ENCODE measurements at places on chromosomes 2 and 18.

DNA sequence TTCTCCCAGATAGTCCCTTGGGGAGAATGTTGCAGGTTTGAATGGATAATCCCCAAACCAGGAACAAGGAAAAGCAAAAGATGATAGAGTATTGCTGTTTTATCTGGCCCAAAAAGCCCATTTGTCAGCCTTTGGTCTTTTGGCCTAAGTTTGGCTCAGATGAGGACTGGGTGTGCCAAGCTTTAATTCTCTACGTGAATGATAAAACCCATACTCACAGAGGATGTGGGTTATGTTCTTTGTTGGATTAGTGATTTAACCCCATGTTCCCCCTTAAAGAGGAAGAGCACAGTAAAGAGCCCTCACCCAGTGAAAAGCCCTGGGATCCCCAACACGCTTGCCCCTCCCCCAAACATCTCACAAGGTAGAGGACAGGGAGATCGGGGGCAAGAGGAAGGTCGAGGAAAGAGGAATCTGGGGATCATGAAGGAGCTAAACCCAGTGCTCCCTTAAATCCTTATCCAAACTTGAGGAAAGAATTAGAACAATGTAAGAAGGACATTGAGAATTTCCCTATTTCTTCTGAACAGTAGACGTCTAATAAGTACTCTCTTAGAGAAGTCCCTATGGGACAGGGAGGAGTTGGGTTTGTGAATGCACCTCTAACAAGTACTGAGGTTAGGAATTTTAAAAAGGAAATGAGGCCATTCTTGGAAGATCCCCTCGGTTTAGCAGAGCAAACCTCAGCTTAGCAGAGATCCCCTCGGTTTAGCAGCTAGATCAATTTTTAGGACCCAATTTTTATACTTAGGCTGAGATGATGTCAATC lies 105.0 kb downstream of the HIBCH start:
- DNase-seq: no peak

DNA sequence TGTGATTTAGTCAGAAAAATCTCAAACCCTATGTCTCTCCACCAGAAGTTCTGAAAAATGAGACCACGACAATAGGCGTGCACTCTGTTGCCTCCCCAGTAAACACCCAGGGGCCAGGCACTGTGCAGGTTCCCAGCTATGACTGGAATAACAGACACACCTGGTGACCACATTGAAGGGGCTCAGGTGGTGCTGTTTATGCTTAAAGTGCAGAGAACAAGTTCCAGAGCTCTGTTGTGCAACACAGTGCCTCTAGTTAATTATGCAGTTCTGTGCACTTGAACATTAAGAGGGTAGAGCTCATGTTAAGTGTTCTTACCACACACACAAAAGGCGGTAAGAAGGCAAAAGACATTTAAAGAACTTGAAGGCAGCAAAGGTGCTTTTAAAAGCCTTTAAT lies 52.6 kb upstream of the AFF3 start:
- no peak for DNase-seq

DNA sequence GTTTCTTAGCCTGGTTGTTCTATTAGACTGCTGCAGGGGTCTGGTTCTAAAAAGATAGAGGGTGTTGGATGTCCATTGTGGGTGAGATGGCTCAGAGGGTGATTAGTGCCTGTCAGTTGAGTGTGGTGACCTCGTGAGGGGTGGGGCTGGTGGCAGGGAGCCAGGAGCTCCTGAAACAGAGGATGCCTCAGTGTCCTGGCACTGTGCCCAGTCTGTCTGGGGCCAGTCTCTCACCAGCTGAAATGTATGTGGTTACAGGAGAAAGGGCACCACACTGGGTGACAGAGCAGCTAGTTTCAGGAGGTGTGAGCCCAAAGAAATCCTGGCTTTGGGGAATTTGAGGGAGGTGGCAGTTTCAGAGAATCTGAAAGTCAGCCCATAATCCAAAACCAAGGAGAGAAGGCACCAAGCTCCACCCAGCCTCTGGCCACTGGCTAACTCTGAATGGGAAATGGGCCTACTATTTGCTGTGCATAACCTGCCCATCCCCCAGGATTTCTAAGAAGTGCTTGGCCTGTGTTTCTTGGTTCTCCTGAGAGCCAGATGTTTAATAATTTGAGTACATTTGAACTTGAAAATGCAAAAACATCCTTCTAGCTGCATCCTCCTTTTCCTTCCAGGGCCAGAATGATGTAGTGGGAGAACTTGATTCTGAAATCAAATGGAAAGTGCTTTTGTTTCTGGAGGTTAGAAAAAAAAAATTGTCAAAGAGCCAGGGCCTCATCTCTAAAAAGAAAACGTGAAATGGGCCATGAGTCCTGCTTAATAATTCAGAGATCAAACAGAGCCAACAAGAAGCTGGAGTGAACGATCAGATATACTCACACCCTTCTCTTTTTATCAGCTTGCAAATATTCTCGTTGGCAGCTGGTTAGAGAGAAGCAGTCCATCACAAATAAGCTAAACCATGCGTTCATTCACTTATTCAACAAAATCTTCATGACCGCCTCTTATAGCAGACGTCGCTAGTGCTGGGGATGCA lies 92.3 kb downstream of the B3GNT2 start:
- peak; percentile 69 for DNase-seq

DNA sequence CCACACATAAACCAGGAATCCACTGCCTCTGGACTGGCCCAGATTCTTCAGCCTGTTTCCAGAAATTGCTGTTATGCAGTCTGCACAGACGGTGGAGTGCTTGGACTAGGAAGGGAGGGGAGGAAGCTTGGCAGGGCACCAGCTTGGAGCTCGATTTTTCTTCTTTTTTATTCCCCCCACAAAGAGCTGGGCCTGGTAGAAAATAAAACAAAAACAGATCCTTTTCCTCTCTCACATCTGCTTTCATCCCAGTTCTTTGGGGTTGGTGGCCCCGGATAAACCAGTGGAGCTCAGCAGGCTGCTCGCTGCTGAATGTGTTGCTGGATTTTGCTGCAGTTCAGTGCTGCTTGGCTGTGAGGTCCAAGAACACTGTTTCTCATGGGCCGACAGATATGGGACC lies 16.0 kb downstream of the LRRTM1 start:
- DNase-seq: no peak

DNA sequence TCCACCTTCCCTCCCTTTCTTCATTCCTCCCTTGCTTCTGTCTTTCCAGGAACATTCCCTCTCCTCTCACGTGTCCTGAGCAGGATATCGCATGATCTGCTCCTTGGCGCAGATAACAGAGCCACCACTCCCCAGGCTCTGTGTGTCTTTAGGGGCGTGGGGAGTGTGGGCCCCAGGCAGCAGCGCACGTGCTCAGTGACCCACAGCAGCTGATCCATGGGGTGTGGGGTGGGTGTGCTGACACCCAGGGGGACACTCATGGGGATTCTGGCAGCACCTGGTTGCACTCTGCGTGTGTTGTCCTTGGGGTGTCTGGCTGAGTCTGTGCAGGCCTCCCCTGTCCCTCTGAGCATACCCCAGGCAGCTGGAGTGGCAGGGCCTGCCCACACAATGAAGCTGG lies 9.9 kb upstream of the FOSL2 start:
- DNase-seq: no peak

- DNase-seq: no peak
These were observed 117.6 kb downstream of the ZNF407 start for GRCh38 chr18:74715306-74715705.

DNA sequence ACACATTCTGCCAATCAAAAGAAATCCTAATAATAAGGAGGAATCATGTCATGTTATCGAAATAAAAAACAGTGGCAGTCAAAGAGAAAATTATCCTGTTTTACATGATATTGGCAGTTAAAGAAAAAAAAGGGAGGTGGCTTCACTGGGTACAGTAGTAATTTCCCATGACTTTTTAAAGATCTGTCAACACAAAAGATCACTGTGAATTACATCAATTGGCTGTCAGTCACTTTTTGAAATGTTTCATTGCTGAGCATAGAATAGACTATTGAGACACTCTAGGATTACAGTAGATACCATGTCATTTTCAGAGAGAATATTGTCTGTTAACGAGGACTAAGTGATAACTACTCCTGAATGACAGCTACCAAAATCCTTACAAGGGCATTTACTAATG lies 335.7 kb upstream of the CYP26B1 start:
- DNase-seq: no peak

DNA sequence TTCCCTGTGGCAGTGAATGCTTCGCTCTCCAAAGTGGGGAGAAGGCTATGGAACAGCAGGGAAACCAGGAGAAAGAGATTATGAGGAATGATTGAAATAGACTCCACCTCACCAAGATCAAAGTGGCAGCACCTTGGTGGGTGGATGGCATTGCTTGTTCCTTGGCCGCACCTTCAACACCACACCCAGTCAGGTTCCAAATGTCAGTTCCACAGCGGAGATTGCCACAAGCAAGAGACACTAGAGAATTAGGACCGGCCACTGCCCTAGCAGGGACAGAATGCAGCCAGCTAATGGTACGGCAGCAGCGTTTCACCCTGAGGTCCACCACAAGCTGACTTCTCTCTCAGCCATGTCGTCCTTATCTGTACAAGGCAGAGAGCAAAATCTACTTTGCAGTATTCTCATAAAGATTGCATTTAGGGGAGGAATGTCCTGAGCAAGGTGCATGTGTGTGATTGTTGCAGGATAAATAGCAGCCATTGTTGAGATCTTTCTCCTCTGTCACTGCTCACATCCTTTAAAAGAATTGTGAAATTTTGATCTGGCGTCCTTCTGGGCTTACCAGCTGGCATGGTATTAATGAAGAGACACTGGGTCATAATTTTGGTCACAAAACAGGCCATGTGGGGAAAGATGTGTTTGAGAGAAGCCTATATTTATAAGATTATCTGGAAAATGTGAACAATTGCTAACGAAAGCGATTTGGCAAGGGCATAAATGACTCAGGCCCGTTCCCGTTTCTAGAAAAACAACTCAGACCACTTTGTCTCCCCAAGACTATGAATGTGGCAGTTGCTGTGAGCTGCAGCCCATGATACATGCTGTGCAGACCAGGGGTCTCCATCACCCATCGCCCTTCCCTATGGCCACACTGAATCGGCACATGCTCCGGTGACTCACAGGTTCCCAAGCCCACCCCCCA lies 228.6 kb upstream of the ID2 start:
- DNase-seq: no peak

DNA sequence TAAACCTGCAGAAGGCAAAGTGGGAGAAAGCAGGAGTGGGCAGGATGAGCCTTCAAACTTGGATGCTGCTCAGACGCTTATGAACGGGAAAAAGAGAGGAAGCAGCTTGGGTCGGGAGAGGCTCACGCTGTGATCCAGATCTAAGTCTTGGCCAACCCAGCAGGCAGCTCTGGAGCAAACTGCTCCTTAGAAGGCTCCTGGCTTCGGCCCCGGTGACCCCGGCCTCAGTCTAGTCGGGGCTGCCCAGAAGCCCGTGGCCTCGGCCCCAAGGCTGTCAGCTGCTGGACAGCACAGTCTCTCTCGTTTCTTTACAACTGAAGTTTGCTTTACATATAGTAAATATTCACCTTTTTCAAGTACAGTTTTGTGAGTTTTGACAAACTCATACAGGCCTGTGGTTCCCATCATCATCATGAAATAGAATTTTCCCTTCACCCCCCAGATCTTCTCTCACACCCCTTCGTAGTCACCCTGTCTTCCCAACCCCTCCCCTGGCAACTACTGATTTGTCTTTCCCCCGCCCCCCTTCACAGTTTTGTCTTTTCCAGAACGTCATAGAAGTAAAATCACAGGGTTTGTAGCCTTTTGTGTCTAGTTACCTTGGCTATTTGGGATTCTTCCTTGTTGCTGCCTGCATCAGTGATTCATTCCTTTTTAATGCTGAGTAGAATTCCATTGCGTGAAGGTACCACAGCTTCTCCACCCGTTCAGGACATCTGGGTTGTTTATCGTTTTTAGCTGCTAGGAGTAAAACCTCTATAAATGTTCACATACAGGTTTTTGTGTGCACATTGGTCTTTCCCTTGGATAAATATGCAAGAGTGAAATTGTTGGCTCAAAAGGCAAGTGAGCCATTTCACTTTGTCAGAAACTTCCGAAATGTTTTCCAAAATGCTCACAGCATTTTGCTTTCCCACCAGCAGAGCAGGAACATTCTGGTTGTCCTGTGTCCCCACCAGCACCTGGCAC lies 35.1 kb downstream of the MYO7B start:
- no peak for DNase-seq

DNA sequence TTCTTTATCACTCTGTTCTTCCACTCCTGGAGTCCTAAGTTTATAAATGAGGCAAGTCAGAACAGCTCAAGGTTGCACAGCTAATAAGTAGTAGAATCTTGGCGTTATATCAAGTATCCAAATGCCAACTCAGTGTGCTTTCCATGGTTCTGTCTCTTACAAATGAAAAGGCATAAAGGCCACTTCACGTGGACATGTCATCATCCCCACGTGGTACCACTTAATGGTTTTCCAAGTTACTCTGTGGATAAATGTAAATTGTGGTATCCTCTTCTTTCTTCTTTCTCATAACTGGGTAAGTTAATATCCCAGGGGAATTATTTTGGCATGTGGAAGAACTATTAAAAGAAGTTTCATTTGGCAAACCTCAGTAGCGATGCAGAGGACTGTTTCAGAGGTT lies 131.5 kb upstream of the L3MBTL4 start:
- DNase-seq: no peak

GRCh38 chr2:205563646-205564045 lies 118.7 kb upstream of the NRP2 start:
- peak; percentile 17 for DNase-seq

DNA sequence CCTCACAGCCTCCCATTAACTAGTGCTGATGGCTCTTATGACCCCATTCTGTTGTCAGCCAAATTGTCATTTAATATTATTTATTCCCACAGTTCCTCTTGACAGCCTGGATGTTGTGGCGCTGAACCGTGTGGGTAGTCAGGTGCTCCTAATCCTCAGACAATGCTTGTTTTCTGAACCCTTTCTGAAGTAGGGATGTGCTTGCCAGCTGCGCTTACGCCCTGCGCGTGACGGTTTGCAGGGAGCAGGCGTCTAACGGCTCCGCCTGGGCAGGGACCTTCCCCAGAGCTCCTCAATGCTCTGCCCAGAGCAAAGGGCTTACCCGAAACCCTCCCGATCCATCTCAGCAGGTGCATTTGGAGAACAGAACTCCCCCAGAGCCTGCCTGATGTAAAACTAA lies 358.2 kb upstream of the MYT1L start:
- DNase-seq: no peak

DNA sequence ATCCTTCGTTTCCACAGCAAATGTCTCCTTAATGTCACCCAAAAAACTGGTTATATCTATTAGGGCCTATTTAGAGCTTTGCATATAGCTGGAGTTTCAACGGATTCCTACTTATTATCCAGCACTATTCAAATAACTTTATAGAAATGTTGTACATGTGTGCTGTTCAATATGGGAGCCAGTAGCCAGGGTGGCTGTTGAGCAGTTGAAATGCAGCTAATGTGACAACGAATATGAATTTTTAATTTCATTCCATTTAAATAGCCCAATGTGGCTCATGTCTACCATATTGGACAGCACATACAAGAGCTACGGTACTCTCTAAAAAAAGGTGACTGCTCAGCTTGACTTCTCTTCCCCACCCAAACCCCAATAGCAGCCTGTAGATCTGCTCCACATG lies 2.4 kb downstream of the APOB start:
- DNase-seq: no peak

- DNase-seq: no peak
These were observed 14.8 kb downstream of the SLC16A14 start for GRCh38 chr2:230053753-230054478.

DNA sequence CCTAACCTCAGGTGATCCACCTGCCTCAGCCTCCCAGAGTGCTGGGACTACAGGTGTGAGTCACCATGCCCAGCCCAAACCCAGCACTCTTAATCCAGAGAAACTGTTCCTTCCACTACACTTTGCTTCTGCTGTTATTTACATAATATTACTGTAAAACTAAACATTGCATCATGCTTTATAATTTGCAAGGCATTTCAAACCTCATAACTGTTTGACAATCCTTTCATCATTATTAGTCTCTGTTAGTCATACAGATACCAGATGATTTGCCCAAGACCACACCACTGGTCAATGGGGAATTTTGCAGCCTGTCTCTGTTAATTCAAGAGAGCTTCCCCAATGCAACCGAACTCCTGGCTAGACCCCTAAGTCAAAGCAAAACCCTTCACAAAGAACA lies 338.3 kb downstream of the ALK start:
- DNase-seq: no peak
